ENCODE measurements at places on chromosomes 5 and 9.

DNA sequence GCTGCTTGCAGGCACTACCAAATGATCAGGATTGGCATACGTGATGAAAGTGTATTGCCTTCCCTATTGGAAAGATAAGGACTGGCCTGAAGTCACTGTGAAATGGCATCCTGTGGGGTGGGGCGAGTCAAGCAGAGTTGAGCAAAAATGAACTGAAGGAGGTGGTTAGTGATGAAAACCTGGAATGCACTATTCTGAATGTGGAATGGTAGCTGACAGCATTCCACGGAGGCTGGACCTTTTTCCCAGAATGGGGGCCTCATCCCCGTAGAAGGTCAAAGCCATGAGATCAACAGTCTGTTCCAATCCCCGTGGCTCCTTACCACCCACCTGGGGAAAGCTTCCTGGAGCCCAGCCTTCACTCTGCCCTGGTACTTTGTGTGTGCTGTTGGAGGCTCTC, 37.7 kb downstream of the ASS1 start:
- no peak for DNase-seq

DNA sequence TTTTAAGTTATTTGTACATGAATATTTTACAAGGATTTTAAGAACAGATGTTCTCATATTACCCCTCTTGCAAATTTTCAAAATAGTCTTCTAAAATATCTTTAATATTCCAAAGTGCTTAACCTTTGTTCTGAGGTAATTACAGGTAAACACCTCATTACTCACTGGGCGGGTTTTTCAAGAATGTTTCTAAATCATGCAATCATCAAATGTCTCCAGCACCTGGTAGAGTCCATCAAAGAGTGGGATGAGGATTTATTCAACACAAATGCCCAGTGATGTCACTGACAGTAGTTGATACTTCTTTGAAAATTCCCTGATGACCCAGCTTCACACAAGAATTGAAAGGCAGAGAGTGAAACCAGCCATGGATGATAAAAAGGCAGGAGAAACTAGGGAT, 114.4 kb downstream of the SEC61B start:
- DNase-seq: no peak

GRCh38 chr9:112860451-112860850, 30.2 kb downstream of the SLC46A2 start:
- no peak for DNase-seq

DNA sequence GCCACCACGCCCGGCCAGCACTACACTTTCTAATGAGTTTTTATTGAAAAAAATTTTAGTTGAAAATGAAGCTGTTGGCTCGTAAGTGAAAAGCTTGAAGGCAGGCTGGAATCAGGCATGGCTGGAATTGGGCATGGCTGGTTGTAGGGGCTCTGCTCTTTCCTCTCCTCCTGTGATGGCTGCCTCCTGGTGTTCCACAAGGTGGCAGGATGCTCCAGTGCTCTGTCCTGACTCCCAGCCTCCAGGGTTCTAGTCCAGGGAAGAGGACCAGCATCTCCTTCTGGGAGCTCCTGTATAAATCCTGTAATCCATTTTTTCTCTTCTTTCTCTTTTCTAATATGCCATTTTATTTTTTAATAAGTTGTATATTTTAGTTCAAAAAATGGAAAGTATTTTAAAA, 57.2 kb upstream of the DHFR start:
- DNase-seq: peak; percentile 11

GRCh38 chr9:38107405-38107804, 38.4 kb upstream of the SHB start:
- no peak for DNase-seq

DNA sequence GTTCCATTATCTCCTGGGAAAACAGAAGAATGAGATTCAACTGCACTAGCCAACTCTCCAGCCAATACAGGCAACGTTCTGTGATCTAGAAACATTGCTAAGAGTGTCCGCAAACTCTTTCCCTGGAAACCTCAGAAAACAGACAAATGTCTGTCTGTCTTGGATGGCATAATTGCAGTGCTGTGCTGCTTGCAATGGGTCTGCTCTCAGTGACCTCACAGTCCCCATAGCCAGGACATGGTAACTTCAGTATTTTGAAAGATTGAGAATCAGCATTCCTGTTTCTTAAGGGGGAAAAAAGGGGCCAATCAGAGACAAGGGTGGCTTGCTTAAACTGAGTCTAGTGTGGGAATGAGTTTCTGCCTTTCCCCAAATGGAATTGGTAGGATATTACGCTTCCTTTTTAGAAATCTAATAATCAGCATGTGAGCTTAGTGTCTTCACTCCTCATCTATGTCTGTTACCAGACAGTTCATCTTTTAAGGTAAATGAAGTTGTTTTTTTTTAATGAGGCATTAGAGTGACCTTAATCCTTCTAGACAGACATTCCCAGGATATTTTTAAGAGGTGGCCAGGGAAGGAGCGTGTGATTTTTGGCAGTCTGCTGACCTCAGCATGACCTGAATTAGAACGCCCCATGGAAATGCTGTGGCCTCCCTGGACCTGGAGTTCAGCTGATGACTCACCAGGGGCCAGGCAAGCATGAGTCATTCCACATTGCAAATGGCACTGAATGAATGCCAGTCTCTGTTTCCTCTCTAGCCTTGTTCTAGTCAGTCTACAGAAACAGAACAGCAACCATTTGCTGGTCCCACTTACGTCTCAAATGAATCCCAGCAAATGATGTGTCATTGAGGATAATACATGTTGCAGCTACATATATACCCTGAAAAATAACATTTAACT, 210.2 kb upstream of the ACTBL2 start:
- DNase-seq: peak; percentile 96

DNA sequence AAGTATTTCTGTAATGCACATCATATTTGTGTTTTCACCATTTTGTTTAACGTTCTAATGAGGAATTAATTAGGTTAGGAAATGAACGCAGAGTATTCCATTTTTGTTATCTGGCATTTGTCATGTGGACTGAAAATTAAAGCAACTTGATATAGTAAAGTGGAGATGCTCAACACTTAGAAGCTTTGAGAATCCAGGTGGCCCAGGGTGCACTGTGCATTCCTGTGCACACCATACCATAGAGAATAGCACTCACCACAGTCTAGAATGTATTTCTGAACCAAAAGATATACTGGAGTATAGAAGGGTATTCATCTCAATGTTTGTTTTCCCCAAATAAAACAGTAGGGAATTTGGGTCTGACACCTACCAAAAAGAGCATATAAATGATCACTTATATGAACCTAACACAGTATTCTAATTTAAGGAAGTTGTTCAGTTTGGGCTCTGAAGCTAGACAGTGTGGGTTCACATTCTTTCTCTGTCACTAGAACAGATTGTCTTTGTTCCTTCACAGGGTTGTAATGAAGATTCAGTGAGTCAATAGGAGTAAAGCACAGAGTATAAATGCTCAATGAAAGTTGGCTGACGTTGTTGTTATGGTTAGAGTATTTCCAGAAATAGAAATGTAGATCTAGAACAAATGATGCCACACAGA, 125.6 kb upstream of the DMRT1 start:
- DNase-seq: no peak

GRCh38 chr9:129411501-129412175, 209.3 kb downstream of the C9orf50 start:
- no peak for DNase-seq

DNA sequence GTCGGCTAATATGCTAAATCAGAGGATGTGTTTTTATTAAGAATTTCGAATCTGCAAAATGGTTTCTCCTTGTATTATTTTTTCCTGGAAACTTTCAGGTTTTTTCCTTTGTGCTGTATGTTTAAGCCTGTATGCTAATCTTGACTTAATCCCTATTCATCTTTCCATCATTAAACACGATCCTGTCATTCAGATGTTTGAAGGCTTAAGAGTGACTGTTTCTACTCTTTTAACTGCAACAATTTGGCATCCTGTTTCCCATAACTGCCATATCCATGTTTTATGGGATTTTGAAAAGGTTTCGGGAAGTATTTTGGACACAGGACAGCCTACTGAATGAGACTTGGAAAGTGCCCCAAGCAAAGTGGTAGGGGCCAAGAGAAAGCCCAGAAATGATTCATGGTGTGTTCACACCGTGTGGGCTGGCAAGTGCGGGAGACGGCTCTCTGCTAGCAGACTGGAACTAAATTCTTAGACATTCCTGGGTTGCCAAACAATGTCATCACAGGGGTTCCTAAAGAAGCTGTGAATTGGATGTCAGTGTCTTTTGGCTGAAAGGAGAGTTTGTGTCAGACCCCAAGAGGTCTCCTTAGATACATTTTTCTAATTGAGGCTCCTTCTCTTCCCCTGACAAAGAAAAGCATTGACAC, 125.4 kb upstream of the ADAMTS16 start:
- DNase-seq: peak; percentile 4

DNA sequence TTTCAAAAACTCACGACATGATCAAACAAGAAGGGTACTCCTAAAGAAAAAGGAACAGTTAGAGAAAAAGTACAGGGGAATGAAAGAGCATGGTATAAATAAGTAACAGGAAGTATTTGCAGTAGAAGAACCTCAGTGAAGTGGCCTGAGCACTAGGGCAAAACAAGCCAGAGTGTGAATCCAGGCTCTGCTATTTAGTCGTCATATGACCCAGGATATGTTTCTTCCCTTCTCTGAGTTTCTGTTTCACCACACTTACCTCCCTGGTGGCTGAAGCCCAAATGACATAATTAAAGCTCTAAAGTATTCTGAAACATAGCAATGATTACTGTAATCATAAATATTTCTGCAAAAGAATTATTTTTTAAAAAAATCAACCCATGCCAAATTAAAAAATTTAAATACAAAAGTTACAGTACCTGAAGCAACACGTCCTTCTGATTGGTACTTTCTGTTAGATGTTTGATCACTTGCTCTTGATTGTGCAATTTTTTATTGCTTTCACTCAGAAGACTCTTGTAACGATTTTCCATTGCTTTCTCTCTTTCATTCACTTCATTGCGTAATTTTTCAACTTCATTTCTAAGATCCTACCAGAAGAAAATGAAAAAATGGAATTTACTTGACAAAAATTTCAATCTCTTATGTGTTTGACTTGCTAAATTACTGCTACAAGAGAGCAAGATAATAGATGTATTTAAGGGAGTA, 88.9 kb downstream of the CDK5RAP2 start:
- no peak for DNase-seq

- peak; percentile 68 for DNase-seq
Observed at GRCh38 chr5:95817430-95817829, 5.1 kb downstream of the GLRX start.

DNA sequence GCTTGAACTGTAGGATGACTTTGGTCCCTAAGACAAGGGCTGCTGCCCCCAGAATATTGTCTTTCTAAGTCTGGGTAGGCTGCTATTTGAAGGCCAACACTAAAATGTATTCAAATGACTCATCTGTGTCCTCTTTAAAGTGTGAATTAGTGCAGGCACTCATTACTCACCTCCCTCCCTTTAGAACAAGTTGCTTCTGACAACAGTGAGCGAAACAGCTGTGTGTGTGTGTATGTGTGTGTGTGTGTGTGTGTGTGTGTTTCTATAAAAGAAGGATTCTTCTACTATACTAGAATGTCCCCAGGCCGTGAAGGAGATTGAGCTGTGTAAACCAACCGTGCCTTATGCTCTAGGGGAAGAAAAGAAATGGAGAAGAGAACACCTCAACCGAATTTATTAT, 1337.2 kb downstream of the PTPRD start:
- DNase-seq: no peak

GRCh38 chr5:72000707-72001106, 106.6 kb upstream of the MAP1B start:
- DNase-seq: no peak

DNA sequence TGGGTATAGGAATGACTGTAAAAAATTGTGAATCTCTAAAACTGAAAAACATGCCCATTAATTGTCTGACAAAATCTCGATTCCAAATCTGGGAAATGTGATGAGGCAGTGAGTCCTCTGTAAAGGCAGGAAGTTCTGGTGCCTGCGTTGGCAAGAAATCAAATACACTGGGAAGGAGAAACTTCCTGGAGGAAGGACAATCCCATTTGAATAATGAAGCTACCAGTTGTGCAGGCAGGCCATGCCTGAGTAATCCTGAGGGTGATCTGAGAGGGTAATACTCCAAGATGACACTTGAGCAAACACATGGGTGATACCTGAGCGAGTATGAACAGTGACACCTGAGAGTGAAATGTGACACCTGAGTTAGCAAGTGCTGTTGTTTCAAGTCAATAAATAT, 49.7 kb downstream of the KIF24 start:
- no peak for DNase-seq

DNA sequence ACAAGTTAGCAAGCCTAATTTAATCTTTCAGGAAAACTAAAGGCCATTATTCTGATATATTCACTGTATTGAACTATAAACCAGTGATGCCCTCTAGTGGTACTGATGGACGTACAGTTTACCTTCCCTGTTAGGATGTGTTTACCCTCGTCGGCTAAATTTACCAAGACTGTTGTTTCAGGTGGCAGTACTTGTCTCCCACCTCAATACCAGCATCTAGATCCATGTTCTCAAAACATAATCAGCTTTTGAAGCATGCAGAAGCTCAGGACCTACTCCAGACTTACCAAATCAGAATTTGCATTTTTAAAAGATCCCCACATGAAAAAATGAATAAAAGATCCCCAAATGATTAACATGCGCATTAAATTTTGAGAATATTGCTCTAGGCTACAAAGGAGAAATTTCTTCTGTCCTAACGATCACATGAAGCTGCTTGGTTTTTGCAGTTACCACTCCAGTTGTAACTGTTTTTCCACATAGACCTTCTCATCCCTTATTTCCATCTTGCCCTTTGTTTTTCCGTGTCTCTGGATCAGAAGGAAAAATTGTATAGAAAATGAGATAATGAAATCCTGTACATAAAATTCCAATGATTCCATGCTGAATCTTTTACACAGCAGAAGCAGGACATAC, 3.2 kb upstream of the BAAT start:
- peak; percentile 49 for DNase-seq

- DNase-seq: no peak
Observed at GRCh38 chr9:122468735-122469134, 9.0 kb downstream of the OR1J1 start.

DNA sequence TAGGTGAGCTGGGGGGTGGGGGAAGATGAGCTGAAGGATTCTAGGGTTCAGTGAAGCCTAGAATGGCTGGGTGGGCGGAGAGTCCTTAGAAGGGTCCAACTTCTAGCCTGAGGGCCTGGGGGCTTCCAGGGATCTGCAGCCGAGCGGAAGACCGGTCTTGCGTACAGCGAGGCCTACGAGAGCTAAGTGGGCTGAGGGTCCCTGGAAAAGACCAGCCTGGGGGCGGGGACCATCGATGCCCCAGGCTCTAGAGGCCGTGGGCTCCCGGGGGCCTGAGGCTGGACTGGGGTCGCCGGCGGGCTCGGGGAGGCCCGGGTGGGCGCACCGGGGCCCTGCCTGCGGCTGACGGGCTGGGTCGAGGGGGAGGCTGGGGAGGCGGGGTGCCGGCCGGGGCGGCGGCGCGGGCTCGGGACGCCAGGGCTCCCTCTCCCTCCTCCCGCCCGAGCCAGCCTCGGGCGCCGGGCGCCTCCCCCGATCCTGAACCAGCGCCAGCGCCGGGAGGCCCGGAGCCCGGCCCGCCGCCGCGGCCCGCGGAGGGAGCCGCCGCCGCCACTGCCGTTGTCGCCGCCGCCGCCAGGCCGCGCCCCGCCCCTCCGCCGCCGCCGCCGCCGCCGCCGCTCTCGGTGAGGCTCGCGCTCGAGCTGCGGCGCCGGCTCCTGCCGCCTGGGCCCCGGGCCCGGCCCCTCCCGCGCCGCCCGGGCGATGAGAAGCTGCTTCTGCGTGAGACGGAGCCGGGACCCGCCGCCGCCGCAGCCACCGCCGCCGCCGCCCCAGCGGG, at the start of gene MVB12B:
MVB12B (plus strand) TSS at position 602 of the 778 bp plus-strand sequence; CDS start at position 703, 101 bp downstream.
- DNase-seq: no peak

GRCh38 chr5:135446615-135447014, 533 bp downstream of the DCANP1 start:
- no peak for DNase-seq

- DNase-seq: no peak
Observed at GRCh38 chr9:112028242-112029221, 131.9 kb downstream of the UGCG start.

GRCh38 chr9:5617749-5618148, 11.2 kb upstream of the RIC1 start:
- DNase-seq: no peak
